ENCODE measurements at places on chromosomes 11 and 22. TPM values are rescaled to one million over a fixed set of nuclear protein-coding genes. Genes with fewer than 3 reads are reported as not detected.

The P4HA3 gene
- total RNA-seq, result 10.6 TPM

The NAALAD2 gene
- total RNA-seq, result 0.13 TPM

The MYO7A gene
- total RNA-seq, result 0.26 TPM

The CARNS1 gene
- 0.13 TPM for total RNA-seq

The GUCD1 gene
- total RNA-seq, result 146 TPM

The KCTD14 gene
- total RNA-seq, result 0.25 TPM

The ENTHD1 gene
- not detected for total RNA-seq

The LDHA gene
- 490 TPM for total RNA-seq

The SHANK3 gene
- total RNA-seq, result 0.79 TPM

The SLC5A4 gene
- 0.13 TPM for total RNA-seq

The IL18BP gene
- 2.2 TPM for total RNA-seq

Measured in aortic smooth muscle cell (primary cell).